Activated CD4-positive, alpha-beta T cell treated with anti-CD3 and anti-CD28 coated beads, Interleukin-2, amount 10 ng/mL, durations not matched to agents 7 days and 5 days (primary cell): ENCODE measurements at places on chromosomes 2 and 18. TPM values are rescaled to one million over a fixed set of nuclear protein-coding genes. Genes with fewer than 3 reads are reported as not detected.
A peak's percentile ranks its signal among the peaks of the same experiment; 100 is the strongest.

GRCh38 chr2:127107622-127107999, 657 bp upstream of the BIN1 start:
- H3K36me3 ChIP-seq = no peaks in the 10 kb centered on the region
- peak overlapping the region; percentile 79 for H3K4me3 ChIP-seq
- peak overlapping the region; percentile 46 for H3K27ac ChIP-seq

DNA sequence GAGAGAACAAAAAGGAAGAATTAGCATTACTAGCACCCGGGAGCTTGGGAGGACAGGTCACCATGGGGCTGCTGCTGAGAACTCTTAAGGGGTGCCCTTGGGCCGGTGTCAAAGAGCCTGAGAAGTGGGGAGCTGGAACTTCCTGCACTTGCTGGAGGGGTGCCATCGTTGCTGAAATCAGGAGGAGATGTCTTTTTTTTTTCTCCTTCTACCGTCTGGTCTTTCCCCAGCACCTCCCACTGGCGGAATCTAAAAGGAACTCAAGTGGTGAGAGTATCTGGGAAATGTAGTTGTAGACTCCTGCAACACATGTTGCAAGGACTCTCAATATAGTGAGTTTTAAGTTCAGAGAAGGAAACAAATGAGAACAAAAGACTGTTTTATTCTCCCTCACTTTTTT, 6.1 kb upstream of the AMMECR1L start:
- peaks cover 6% of the 10 kb centered on the region for H3K4me1 ChIP-seq
- no peak for DNase-seq
- H3K4me3 ChIP-seq = no peak overlapping the region
- no peak overlapping the region for H3K27ac ChIP-seq
- no peaks in the 10 kb centered on the region for H3K27me3 ChIP-seq

DNA sequence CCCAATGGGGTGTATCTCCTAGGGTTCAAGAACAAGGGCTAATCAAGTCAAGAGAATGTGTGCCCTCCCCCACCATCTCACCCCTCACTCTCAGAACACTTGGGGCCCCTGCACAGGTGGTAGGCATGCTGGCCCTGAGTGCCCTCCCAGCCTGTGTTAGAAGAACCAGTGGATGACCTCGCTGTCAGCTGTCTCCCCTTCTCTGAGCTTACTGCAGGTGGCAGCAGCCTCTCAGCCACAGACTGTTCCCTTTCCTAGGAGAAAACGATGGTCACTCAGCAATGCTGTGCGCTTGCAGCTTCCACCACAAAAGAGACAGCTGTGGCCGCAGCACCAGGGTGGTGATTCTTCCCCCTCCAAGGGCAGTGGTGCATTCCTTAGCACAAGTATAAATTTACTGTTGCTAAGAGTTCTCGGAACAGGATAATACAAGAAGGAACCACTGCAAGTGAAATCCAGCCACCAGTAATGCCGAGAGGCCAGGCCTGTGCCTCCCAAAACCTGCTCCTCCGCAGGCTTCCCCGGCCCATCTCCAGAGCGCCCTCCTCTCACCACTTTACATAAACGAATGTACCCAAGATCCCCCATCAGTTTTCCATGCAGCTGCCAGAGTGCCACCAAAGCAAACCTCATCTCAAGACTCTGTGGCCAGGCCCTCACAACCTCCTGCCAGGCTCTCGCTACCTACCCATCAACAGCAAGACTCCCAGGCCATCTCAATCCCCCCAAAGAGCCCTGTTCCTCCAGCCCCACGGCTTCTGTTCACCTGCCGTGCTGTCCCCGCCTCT, 935 bp upstream of the RAMP1 start:
- H3K4me3 ChIP-seq = peak overlapping the region; percentile 66
- peaks cover 3% of the 10 kb centered on the region for H3K36me3 ChIP-seq
- H3K27ac ChIP-seq = peak overlapping the region; percentile 21
- DNase-seq = peak; percentile 55

ASB18 gene
- not detected for total RNA-seq
